HFFc6 (cell line): ENCODE measurements at places on chromosomes 7 and 10. TPM values are rescaled to one million over a fixed set of nuclear protein-coding genes. Genes with fewer than 3 reads are reported as not detected.

GRCh38 chr7:44431091-44431608 is 59.3 kb downstream of the NUDCD3 start:
- no peak for DNase-seq

GRCh38 chr7:37234928-37235327 is 213.7 kb downstream of the ELMO1 start:
- no peak for DNase-seq

DNA sequence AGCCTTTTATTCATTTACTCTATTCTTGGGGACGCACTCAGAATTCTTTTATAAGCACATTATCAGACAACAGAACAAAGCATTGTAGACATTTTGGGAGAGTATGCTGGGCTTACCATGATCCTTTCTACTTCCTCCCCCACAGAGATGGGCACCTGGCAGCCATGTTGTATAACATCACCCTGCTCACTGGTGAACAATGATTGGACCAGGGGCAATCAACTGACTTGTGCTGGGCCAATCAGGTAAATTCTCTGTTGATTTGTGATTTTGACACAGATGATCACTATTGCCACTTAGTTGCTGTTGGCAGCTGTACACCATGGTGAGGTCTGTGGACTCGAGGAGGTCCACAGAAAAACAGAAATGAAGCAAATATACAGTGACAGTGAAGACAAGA is 43.7 kb downstream of the WNT2 start:
- DNase-seq, result no peak

The TAS2R3 gene
- total RNA-seq, result 0.26 TPM in 1 of 3 replicates, not detected in the others

- no peak for DNase-seq
Measured at GRCh38 chr7:51611937-51612336, 295.3 kb upstream of the COBL start.

- no peak for DNase-seq
Measured at GRCh38 chr10:73827346-73828089, 16.1 kb upstream of the NDST2 start.

The TRPV5 gene
- total RNA-seq, result not detected in 3 replicates
